ENCODE measurements at places on chromosomes 7 and 10.

GRCh38 chr7:77467408-77467807 lies 51.3 kb upstream of the GSAP start:
- DNase-seq, result no peak

GRCh38 chr7:86848226-86848625 lies 204.5 kb downstream of the GRM3 start:
- no peak for DNase-seq

DNA sequence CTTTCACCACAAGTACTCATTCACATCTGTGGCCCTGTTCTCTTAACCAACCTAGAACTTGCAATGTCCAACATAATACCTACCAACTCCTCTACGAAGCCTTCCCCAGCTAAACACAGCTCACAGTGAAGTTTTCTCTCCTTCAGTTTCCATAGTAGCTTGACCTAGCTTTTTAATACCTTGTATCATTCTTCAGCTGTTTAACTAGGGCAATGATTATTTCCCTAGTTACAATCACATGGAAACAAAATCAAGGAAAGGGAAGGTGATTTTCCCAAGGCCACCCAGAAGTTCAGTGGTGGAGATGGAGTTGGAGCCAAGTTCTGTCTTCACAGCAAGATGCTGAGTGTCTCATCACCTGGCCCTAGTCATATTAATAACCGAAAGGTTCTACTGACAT lies 16.3 kb downstream of the CDHR3 start:
- no peak for DNase-seq

GRCh38 chr7:80373429-80374032 lies 138.3 kb downstream of the GNAT3 start:
- no peak for DNase-seq

DNA sequence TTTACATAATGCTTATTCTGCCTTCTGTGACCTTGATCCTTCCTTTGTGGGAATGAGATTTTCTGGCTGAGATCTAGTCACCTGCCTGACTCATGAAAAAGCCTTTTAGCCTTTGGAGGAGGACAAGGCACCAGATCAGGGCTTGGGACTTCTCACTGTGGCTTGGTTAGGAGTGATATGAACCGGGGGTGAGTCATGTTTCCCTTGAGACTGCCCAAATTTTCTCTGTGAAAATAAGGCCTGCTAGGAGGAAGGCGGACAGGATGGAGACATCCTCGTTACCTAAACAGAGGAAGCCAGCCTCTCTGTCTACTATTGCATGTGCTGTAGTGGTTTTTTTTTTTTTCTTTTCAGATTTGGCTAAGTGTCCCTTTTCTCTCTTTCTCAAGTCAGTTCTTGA lies 57.8 kb downstream of the EVX1 start:
- DNase-seq, result peak; percentile 6

- no peak for DNase-seq
Observed at GRCh38 chr7:2965301-2965700, 78.4 kb downstream of the CARD11 start.

DNA sequence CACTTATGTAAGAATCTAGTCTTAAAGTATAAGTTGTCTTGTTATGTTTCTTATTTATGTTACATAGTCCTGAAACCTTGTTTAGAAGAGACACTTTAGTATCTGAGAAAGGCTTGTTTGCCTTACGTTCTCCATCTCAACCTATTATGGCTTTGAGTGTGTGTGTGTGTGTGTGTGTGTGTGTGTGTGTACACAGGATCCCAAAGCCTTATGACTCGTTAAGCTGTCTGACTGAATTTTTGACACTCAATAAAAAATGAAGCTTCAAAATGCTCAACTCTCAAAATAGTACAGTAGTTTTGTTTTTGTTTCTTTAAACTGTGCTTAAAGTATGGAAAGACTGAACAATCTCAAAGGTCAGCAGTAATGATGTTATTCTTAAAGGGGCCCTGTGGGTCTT lies 18.0 kb downstream of the CALU start:
- DNase-seq, result no peak

DNA sequence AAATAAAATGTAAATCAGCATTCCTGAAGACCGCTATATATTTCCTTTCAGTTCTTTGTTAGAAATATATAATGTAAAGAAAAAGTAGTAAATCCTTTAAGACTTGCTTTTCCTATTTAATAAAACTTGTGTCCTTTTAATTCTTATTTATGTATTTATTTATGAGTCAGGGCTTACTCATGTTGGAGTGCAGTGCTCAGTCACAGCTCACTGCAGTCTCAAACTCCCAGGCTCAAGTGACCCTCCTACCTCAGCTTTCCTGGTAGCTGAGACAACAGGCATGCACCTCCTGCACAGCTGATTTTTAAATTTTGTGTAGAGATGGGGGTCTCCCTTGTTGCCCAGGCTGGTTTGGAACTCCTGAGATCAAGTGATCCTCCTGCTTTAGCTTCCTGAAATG lies 724.5 kb downstream of the ANKRD7 start:
- no peak for DNase-seq

- DNase-seq, result peak; percentile 54
Observed at GRCh38 chr10:44132361-44133289, 252.3 kb downstream of the CXCL12 start.

DNA sequence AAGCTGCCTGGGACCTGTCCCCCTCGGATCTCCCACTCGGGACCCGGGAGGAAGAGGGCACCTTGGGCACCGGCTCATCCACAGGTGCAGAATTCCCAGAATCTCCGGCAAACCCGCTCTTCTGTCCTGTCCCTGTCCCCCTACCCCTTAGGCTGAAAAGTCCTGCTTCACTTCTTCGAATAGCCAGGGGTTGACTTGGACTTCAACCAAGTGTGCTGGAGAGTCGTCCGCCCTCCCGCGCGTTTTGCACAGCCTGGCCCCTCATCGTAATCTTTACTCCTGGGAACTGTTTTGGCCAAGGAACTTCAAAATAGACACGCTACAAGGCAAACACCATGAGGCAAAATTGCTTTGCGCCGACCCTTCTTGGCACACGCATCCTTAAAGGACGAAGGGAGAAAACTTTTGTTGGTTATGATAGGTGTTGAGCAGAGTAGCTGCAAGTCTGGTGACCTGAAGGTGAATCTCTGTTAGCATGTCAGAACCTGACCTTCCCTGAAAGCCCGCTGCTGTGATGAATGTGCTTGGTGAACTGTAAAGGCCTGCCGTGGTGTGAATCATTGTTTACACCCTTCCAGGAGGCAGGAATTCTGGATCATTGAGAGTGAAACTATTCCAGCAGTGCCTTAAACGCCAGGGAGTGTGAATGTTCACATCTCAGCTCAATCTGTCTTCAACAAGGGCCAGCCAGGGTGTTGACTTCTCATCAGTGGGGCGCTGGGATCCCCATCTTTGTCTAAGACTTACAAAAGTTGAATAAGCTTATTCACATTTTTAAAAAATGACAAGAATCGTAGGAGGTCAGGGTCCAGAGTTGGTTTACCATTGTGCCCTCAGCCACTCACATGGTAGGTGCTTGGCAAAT lies 589 bp upstream of the RAPGEF5 start:
- DNase-seq, result peak; percentile 52

DNA sequence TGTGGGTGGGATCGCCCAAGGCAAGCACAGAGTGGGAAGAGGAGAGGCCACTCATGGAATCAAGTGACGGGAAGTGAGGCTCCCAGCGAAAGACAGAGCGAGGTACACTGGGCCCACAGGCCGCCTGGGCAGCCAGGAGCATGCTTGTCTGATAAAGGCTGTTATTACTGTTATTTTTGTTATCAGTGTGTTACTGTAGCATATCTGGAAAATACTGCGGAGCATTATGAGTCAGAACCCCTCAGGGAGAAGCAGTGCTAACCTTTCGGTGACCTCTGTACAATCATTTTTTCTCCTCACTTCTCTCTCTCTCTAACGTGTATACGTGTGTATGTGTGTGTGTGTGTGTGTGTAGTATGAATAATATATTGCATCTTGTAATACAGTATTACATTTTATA lies 3.8 kb upstream of the TCERG1L start:
- no peak for DNase-seq

GRCh38 chr7:150439967-150440366 lies 10.5 kb upstream of the GIMAP8 start:
- DNase-seq, result peak; percentile 8

DNA sequence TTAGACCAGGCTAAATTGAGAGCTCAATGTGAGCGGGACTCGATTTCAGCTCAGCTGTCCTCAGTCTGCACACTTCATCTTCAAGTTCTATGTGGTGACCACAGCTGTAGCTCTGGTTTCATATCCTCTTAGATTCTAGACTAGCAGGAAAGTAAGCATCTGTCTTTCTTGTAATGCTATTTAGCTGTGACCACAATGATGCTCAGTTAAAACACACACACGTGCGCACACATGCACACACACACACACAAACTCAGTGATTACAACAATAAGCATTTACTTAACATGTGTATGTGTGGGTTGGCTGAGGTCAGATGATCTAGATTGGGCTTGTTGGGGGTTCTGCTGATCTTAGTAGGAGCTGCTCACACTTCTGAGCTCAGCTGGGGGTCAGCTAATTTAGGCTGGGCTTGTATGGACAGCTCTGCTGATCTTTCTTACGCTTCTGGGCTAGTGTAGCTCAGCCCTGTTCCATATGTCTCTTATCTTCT lies 82.5 kb downstream of the ZNF365 start:
- DNase-seq, result no peak

- no peak for DNase-seq
Observed at GRCh38 chr10:128432011-128432410, 305.8 kb upstream of the MKI67 start.

DNA sequence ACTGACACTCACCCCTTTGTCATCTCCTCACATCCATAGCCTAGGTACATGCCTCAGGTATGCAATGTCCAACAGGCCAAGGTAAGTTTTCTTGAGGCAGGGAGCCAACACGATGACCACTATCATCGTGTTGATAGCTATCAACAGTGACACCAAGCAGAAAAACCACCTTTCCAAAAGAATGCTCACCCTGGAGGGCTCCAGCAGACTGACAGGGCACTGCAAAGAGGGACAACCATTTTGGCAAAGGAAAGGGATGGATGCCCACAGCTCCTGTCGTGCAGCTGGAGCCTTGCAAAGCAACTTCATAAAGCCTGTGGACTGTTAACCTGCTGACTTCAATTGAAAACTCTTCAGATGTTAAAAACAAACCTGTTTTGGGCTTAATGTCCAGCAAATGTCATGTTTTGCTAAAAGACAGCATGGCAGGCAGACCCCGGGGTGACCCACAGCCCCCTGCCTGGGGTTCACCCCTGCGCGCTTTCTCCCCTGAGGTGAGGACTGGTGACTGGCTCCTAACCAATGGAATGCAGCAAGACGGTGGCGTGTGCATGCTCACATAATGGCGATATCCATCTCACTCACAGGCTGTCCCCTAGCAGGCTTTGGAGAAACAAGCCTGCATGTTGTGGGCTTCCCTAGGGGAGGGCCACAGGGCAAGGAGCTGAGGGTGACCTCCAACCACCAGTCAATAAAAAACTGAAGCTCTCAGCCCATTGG lies 293.8 kb downstream of the TCERG1L start:
- DNase-seq, result no peak

DNA sequence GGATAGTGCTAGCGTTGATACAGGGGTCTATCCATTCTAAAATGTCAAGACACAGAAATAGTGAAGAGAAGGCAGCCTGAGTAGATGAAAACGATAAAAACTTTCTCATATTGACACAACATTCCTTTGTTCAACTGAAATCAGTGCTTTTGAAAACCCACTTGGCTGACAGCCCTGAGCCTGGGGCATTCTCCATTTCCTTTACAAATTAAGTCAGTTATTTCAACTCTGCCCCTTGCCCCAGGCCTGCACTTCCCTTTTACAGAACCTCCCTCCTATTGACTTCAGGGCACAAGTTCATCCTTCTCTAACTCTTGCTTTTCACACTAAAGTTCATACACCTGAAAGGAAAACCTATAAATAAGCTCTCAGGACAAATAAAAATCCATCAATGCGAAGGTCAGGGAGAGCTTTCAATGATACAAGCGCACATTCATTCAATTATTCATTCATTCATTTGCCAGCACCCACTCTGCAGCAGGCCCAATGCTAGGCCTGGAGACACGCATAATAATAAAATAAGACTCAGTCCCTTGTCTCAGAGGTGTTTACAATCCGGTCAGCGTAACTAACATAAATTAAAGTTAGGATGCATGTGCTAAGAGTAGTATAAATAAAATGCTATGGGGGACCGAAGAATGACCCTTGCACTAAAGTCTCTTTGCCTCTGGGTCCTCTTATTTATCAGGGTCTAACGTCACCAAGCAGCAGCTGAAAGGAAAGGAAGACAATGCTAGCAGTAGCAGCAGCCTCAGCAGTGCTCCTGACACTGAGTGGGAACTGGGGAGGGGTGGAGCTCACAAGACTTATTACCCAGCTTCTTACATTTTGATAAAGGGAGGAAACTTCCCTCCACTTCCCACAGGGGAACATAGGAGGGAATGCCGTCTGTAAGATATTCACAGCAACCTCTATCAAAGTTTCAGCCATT lies 134.8 kb downstream of the PDE1C start:
- DNase-seq, result no peak

- DNase-seq, result peak; percentile 78
Observed at GRCh38 chr7:50826371-50827172, 43.9 kb upstream of the GRB10 start.

DNA sequence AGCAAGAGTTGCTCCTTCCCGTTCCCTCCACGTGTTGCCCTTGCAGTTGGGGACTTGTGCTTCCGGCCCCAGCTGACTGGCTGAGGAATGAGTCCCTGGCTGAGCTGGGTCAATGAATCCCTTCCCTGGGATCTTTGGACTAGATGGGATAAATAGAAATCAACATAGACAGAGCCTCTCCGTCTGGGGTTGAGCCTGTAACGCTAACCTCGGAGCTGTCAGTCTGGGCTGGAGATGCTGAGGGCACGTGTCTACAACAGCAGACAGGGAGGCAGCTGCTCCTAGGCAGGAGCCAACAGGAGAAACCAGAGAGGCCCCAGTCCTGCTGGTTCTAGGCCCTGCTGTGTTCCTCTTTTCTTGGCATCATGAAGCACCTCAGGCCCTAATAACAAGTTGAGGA lies 42.3 kb upstream of the HSPA12A start:
- no peak for DNase-seq

- peak; percentile 99 for DNase-seq
Observed at GRCh38 chr7:129855234-129855673, 97.5 kb downstream of the UBE2H start.

DNA sequence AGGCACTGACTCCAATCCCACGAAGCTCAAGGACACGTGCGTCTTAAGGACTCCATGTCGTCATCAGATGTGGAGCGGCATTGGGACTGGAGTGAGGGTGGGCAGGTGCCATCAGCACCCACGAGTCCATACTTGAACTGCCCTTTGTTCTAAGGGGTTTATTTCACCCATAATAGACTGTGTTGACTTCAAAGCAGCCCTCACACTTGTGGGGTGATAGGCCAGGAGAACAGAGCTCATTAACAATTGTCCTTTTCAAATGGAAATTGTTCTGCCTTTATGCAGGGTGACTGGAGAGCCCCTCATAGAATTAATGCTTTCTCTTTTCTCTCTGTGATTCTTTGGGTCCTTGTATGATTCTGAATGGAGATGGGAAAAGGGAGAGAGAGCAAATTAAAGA lies 376.9 kb upstream of the MGMT start:
- no peak for DNase-seq

DNA sequence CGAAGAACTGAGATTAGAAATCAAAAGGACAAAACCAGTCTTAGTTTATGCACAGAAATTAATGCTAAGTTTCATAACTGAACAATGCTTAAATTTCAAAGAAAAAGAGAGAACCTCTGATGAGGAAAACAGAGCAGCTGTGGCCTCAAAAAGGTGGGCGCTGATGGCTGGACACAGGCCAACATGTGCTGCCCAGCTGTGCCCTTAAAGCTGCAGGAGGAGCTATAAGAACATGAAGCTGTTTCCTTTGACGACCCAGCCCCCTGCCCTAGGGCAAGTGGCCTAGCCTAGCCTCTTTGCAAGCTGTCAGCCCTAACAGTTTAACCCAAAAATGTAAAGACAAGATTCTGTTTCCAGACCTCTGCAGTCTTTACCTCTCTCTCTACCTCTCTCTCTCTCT lies 107.7 kb downstream of the GRID1 start:
- no peak for DNase-seq

- no peak for DNase-seq
Observed at GRCh38 chr7:37729181-37729580, 45.6 kb downstream of the GPR141 start.

Data from fibroblast of the aortic adventitia (primary cell).